ENCODE measurements at places on chromosomes 4 and X.
A peak's percentile ranks its signal among the peaks of the same experiment; 100 is the strongest.

- DNase-seq = peak; percentile 16
Observed at GRCh38 chr4:80471756-80472155, 136.2 kb downstream of the CFAP299 start.

DNA sequence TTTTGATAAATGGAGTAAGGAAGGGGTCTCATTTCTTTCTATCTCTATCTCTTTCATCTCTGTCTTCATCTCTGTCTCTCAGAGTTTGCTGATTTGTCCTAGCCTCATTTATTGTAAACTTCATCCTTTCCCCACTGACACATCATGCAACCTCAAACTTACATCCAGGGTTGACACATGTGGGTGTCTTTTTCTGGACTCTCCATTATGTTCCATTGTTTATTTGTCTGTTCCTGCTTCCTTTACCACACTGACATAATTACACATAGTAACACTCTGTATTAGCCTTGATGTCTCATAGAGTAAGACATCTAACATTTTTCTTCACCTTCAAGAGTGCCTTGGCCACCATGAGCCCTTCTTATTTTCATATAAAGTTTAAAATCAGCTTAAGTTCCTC lies 8.1 kb upstream of the SRD5A3 start:
- no peak for DNase-seq

DNA sequence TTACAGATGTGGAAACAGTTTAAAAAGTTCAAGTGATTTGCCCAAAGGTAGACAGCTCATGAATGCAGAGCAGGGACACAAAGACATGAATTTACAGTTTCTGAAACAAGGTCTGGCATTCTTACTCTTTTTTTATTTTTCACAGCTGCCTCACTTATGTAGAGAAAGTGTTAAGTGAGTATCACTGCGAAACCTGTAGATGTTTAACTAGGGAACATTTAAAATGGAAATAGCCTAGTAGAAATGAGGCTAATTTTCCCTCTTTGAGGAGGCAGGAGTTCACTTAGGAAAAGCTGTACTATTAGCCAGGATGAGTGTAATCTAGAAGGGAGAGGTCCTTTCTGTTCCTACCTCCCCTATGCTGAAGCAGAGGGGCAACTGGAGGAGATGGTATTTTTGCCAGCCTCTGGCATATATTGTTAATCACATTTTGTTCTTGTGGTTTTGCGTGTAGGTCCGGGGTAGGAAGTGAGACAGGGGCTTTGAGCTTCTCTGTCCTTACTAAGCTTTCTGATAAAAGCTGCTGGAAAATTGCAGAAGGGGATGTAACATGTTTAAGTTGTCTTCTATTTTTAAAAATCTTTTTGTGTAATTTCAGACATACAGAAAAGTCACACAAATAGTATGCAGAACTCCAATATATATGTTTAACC lies 492.8 kb upstream of the NR3C2 start:
- DNase-seq = no peak

DNA sequence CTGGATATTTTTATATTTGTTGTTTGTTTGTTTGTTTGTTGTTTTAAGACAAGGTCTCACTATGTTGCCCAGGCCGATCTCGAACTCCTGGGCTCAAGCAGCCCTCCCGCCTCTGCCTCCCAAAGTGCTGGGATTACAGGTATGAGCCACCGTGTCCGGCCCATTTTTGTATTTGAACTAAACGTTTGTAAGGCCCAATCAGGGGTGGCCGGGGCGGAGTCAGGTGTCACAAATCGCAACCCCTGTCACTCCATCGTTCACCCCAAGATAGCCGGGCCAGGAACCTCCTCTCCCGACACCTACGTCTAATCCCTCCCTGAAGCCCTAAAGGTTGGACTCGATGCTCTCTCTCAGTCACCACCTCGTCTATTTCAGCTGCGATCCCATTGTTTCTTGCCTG lies 722 bp upstream of the EFHC2 start:
- peak; percentile 17 for DNase-seq

GRCh38 chr4:25028851-25029250 lies 1.9 kb downstream of the LGI2 start:
- no peak for DNase-seq

- DNase-seq = peak; percentile 27
Observed at GRCh38 chr4:67035501-67035900, 509.8 kb downstream of the CENPC start.

DNA sequence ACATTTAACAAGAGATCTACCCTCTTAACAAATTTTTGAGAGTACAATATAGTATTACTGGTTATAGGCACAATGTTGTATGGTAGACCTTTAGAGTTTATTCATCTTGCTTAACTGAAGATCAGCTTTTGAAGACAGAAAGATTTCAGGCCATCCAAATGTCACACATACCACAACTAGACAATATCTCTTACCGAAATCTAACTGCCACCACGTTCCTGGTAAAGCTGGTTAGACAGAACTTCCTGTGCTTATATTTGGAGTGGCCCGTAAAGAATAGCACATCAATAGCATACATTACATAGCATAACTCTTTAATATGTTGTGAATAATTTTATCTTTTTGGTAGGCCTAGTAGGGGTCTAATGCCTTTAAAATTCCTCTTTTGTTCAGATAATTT lies 29.8 kb upstream of the ARHGEF6 start:
- no peak for DNase-seq

GRCh38 chrX:6448003-6448402 lies 86.9 kb downstream of the VCX3A start:
- peak; percentile 20 for DNase-seq

DNA sequence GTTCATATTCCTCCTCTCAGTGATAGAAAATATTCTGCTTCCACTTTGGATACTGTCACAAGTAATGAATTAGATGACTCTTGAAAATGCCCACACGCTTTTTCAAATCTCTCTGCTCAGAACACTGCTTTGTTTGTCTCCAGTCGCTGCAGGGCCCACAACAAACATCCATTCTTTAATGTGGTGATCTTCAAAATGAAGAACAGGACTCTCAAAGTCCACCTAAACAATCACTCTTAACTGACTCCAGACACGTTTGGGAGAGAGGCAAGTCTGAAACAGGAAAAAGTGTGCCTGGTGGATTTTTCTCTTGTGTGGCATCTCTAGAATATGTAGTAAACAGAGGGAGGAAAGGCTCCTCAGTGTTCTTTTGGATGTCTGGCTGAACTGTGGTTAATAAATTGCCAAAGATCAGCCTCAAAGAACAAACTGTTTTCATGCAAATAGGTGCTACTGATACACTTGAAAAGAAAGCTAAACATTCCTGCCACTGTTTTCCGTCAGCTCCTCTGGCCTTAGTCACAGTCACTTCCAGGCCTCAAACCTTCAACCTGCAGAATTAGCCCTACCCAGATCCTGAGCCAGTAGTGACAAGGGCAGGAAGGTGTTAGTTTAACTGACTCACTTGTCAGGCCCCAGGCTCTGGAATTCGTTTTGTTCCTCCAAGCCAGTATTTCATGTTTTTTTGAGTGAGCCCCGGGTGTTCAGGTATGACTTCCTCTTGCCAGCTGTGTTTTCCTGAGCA lies 259.6 kb upstream of the GPC4 start:
- DNase-seq = no peak

DNA sequence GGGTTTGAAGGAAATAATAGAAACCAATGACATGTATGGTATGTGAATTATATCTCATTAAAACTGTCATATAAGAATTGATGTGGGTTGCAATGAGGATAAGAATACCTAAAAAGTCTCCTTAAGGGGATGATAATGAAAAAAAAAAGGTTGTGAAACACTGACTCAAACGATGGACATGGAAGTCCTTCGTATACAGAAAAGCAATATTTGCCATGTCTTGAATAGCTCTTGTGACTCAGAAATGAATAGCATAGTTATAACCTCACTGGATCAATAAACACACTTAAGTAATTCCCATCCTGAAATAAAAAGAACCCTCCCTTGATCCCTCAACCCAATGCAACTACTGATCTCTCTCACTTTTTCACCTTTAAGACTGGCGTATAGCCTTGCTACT lies 89.7 kb downstream of the OPHN1 start:
- DNase-seq = no peak

GRCh38 chrX:15343075-15343476 lies 7.8 kb upstream of the PIGA start:
- DNase-seq = no peak

DNA sequence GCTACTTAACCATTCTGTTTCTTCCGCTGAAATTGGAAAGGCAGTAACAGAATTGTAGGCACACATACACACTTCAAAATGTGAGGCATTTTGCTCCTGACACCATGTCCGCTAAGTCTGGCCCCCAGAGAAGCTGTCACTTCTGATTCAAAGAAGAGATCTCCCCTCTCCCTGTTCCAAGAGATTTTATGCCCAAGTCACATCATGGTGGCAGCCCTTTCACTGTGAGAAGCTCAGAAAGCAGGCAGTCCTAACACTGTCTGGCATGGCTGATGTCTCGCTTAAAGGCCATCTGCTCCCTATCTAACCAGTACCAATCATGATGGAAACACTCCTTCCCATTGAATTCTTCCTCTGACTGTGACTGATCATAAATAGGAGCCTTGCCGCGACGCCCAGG lies 83.9 kb downstream of the BEND2 start:
- DNase-seq = no peak

GRCh38 chr4:94488670-94489069 lies 36.9 kb downstream of the PDLIM5 start:
- peak; percentile 19 for DNase-seq

- DNase-seq = no peak
Observed at GRCh38 chr4:99679976-99680375, 22.3 kb upstream of the C4orf54 start.

DNA sequence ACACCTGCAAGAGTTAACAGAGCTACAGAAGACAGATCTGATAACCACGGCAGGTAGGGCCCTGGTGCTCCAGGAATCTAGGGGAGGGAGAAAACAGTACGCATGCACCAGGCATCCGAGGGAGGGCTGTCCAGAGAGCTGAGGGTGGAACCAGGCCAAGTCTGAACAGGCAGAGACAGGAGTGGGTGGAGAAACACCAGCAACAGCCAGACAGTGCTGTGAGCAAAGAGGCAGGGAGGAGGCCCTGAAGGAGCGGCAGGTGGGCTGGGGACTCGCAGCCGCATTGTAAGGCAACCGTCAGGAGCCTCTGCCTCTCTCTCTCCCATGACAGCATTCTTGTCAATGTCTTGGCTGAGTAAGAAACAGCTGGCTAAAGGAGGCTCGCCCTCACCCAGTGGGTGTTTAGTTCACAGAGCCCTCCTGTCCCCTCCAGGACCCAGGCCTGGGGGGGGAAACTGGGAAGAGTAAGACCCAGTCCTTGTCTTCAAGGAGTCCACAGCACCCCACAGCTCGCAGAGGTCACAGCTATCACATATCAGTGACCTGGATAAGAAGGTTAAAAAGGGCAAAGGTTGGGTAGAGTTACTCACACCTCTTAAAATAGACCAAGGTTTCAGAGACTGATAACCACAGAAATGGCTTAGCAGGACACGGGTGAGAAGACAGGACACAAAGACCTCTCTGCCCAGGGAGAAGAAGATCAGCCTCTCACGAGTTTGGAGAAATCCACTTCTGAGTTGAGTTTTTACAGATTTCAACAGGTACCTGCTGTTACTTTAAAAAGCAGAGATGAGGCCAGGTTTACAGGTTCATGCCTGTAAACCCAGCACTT lies 10.5 kb downstream of the ACSL1 start:
- peak; percentile 86 for DNase-seq

GRCh38 chrX:68304602-68305001 lies 128.7 kb downstream of the OPHN1 start:
- no peak for DNase-seq

DNA sequence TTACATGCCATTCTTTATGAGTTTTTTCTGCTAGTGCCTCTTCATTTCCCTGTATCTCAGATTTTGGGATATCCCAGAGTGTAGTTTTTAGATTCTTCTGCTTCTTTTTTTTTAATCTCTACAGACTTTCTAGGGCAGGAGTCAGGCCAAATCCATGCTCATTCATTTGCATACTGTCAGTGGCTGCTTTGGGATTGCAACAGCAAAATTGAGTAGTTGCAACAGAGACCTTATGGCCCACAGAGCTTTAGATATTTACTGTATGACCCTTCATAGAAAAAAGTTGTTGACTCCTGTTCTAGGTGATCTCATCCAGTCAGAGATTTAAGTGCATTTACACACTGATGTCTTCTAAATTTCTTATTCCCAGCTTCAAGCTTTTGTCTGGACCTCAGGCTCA lies 35.3 kb downstream of the ARFIP1 start:
- no peak for DNase-seq

GRCh38 chr4:13705521-13706041 lies 78.1 kb upstream of the BOD1L1 start:
- peak; percentile 16 for DNase-seq
